ENCODE measurements at places on chromosomes 1 and 21.

GRCh38 chr1:54337928-54338327 lies 68.3 kb downstream of the SSBP3 start:
- peak overlapping the region; percentile 83 for H3K27ac ChIP-seq
- H3K4me1 ChIP-seq: peaks cover 71% of the 10 kb centered on the region
- no peaks in the 10 kb centered on the region for H3K27me3 ChIP-seq
- peaks cover 10% of the 10 kb centered on the region for H3K36me3 ChIP-seq
- DNase-seq: no peak
- H3K4me3 ChIP-seq: no peak overlapping the region

DNA sequence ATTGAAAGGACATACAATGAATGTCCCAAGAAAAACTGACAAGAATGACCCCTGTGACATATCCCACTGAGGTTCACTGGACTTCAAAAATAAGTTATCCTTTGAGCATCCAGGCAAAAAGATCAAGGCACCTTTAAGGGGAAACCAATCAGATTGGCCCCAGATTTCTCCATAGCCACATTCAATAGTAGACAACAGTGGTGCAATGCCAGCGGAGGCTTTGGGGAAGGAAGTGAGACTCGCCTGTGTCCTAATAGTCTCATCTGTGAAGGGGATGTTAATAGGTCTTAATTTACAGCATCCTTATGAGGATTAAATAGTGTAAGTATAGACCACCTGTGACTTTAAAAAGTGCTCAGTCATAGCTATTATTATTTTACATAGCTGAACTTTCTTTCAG lies 21.5 kb downstream of the RPL5 start:
- peaks cover 3% of the 10 kb centered on the region for H3K4me1 ChIP-seq
- DNase-seq: no peak
- no peak overlapping the region for H3K27ac ChIP-seq
- H3K27me3 ChIP-seq: no peaks in the 10 kb centered on the region
- H3K36me3 ChIP-seq: peaks cover 9% of the 10 kb centered on the region

GRCh38 chr1:186605762-186606350 lies 74.4 kb downstream of the PTGS2 start:
- no peaks in the 10 kb centered on the region for H3K4me1 ChIP-seq
- DNase-seq: no peak
- H3K36me3 ChIP-seq: no peaks in the 10 kb centered on the region
- no peak overlapping the region for H3K27ac ChIP-seq
- H3K4me3 ChIP-seq: no peak overlapping the region

- H3K4me1 ChIP-seq: peaks cover 21% of the 10 kb centered on the region
- peaks cover 85% of the 10 kb centered on the region for H3K36me3 ChIP-seq
- no peaks in the 10 kb centered on the region for H3K27me3 ChIP-seq
- peak overlapping the region; percentile 49 for H3K27ac ChIP-seq
Observed at GRCh38 chr1:52359676-52360594, 6.1 kb downstream of the CC2D1B start.

DNA sequence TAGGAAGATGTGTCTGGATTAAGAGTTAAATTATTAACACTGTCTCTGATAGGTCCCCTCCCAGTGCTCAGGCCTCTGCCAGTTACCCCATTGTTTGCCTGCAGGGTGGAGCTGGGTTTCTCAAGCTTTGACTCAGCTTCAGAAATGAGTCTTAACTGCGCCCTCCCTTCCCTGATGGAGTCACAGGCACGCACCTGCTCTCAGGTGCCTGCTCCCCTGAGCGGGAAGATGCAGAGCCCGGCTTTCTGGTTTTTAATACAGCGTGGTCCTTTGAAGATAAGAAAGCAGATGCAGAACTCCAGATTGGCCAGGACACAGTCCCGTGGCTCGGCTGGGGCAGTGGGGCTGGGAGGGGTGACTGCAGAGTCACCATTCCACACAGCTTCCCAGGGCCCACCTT lies 3.2 kb upstream of the SPRR4 start:
- no peaks in the 10 kb centered on the region for H3K36me3 ChIP-seq
- H3K27me3 ChIP-seq: peaks cover 34% of the 10 kb centered on the region
- H3K4me1 ChIP-seq: no peaks in the 10 kb centered on the region
- DNase-seq: no peak
- H3K27ac ChIP-seq: no peak overlapping the region

GRCh38 chr1:8381618-8382017 lies 63.7 kb downstream of the SLC45A1 start:
- peaks cover 52% of the 10 kb centered on the region for H3K4me1 ChIP-seq
- no peaks in the 10 kb centered on the region for H3K27me3 ChIP-seq
- no peak overlapping the region for H3K4me3 ChIP-seq
- H3K36me3 ChIP-seq: peaks cover 14% of the 10 kb centered on the region
- DNase-seq: no peak
- peak overlapping the region; percentile 32 for H3K27ac ChIP-seq

DNA sequence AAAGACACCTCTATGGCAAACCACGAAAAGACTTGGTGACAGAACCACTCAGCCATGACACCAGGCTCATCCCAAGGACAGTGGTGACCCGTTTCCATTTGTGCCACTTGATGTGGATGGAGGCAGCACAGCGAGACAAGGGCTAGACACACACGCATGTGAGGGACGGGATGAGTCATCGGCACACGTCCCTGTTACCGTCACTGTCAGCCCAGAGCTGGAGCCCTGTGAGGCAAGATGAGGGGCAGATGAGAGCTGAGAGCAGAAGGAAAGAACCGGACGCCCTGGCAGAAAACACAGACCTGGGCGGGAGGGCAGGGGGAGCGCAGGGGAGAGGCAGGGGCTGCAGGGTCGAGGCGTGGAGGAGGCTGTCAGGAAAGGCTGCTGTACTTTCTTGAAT lies 57.8 kb downstream of the SIK1 start:
- H3K27ac ChIP-seq: peak overlapping the region; percentile 53
- no peak overlapping the region for H3K4me3 ChIP-seq
- DNase-seq: no peak
- no peaks in the 10 kb centered on the region for H3K36me3 ChIP-seq
- no peaks in the 10 kb centered on the region for H3K4me1 ChIP-seq
- H3K27me3 ChIP-seq: no peaks in the 10 kb centered on the region

GRCh38 chr1:221517961-221518360 lies 223.9 kb downstream of the DUSP10 start:
- H3K36me3 ChIP-seq: peaks cover 2% of the 10 kb centered on the region
- no peak for DNase-seq
- H3K27ac ChIP-seq: no peak overlapping the region
- no peaks in the 10 kb centered on the region for H3K27me3 ChIP-seq
- H3K4me3 ChIP-seq: no peak overlapping the region
- peaks cover 21% of the 10 kb centered on the region for H3K4me1 ChIP-seq

DNA sequence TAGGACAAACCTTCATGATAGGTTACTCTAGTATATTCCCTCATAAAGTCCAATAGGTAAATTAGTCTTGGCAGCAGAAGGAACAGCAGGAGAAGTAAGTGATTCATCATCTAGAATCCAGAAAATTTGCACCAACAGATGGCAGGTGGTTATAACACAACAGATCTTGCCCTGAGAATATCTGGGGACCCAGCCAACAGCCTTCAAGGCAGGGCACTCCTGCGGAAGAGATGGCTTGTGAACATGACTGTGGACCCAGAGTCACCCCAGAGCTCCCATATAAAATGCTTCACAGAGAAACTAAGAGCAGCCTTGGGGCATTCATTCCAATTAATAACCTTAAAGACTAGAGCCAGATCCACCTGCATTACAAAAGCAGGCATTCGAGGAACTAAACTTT lies 7.9 kb upstream of the PLA2G2C start:
- no peak overlapping the region for H3K27ac ChIP-seq
- no peaks in the 10 kb centered on the region for H3K36me3 ChIP-seq
- H3K4me3 ChIP-seq: no peak overlapping the region
- H3K27me3 ChIP-seq: peaks cover 41% of the 10 kb centered on the region
- peaks cover 5% of the 10 kb centered on the region for H3K4me1 ChIP-seq

- DNase-seq: no peak
- H3K4me1 ChIP-seq: no peaks in the 10 kb centered on the region
- H3K4me3 ChIP-seq: no peak overlapping the region
- H3K36me3 ChIP-seq: no peaks in the 10 kb centered on the region
- H3K27me3 ChIP-seq: peaks cover 5% of the 10 kb centered on the region
- H3K27ac ChIP-seq: no peak overlapping the region
Observed at GRCh38 chr1:117967477-117967876, 37.9 kb downstream of the WDR3 start.

DNA sequence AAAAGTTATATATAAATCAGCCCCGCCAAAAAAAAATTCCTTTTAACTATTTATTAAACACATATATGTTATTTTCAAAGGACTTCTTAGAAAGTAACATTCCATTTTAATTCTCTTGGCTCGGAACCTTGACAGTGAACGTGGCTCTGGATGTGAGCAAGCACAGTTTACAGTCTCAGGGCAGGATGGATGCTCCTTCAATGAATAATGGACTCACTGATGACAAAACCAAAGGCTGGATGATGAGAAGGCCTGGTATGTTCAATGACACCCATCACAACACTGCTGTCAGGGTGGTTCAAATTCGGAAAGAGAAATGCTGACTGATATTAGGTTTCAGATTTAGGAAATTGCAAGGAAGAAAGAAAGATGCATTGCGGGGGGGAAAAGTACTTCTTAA lies 148.8 kb downstream of the SIPA1L2 start:
- H3K27me3 ChIP-seq: no peaks in the 10 kb centered on the region
- H3K36me3 ChIP-seq: peaks cover 4% of the 10 kb centered on the region
- no peak overlapping the region for H3K27ac ChIP-seq
- no peak overlapping the region for H3K4me3 ChIP-seq
- DNase-seq: no peak

DNA sequence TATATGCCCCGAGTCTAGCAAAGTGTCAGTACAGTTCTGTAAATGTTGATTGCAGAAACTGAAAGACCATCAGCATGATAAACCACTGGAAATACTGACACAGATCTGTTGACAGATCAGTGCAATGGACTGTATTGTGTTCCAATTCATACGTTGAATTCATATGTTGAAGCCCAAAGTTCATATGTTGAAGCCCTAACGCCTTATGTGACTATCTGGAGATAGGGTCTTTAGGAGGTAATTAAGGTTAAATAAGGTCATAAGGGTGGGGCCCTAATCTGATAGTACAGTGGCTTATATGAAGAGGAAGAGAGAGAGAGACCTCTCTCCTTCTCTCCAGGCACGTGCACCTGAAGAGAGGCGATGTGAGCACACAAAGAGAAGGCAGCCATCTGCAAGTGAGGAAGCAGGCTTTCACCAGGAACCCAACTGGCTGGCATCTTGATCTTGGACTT lies 144.7 kb downstream of the MRPL39 start:
- no peak for DNase-seq
- no peaks in the 10 kb centered on the region for H3K36me3 ChIP-seq
- H3K4me3 ChIP-seq: no peak overlapping the region
- H3K4me1 ChIP-seq: peaks cover under 1% of the 10 kb centered on the region
- H3K27me3 ChIP-seq: no peaks in the 10 kb centered on the region

DNA sequence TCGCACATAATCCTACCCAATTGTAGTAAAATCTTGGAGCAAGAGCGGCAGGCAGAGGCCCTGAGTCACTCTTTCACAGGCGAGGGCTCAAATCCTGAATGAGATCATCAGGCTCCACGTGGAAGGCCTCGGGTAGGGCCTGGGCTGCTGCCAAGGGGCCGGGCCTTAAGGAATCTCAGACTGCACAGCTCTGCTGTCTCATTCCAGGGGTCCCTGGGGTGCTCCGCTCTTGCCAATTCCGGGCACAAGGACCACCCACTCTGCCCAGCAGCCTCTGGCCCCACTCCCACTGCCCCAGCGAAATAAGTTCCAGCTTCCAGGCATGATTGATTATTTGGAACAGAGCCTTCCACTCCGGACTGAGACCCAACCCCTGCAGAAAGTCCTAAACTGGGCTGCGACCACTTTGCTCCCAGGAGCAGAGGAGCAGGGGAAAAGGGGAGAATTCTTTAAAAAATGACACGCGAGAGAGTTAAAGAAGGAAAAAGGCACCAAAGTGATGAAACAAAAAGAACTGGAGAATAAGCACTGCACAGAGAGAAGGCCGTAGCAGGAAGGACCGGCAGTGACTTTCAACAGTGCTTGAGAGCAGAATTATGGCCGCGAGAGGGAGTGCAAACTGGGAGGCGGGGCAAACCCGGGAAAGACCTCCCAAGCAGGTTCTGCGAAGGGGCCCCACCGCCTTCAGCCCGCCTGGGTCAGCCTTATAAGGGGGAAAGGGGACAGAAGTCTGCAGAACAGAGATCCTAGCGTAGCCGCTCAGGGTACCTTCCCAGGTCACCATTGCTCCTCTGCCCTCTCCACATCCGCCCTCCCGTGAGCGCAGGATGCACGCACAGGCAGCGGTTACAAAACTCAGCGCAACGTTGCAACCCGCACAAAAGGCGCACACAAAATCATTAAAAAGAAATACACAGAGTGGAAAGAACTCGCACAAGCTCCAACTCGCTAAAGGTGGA lies 2.0 kb downstream of the ADAMTS1 start:
- peaks cover 32% of the 10 kb centered on the region for H3K4me1 ChIP-seq
- peaks cover 55% of the 10 kb centered on the region for H3K27me3 ChIP-seq
- H3K27ac ChIP-seq: no peak overlapping the region
- H3K36me3 ChIP-seq: peaks cover 13% of the 10 kb centered on the region
- H3K4me3 ChIP-seq: peak overlapping the region; percentile 75

DNA sequence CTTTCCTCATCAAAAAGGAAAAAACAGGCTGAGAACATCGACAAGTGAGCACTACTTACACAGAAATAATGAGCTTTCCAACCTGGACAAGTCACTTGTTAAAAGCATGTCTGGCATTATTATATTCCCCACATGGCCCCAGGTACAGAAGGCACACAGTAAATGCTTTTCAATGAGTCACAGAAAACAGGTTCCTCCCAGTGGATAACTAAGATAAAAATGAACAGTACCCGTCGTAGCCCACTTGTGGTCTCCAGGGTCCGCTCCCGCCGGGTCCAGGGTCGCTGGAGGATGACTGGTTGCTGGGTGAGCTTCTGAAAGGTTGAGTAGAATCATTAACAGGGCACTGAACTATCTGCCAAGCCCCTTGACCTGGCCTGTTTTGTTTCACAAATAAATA lies 186.6 kb downstream of the SIPA1L2 start:
- DNase-seq: no peak
- H3K27ac ChIP-seq: no peak overlapping the region
- H3K4me3 ChIP-seq: no peak overlapping the region
- H3K36me3 ChIP-seq: peaks cover 3% of the 10 kb centered on the region
- no peaks in the 10 kb centered on the region for H3K27me3 ChIP-seq

- peaks cover 19% of the 10 kb centered on the region for H3K27me3 ChIP-seq
- H3K4me3 ChIP-seq: no peak overlapping the region
- H3K4me1 ChIP-seq: no peaks in the 10 kb centered on the region
- DNase-seq: no peak
- H3K36me3 ChIP-seq: no peaks in the 10 kb centered on the region
Observed at GRCh38 chr21:45318556-45319404, 31.1 kb upstream of the POFUT2 start.

GRCh38 chr1:219959540-219960203 lies 31.3 kb upstream of the SLC30A10 start:
- no peak overlapping the region for H3K4me3 ChIP-seq
- H3K36me3 ChIP-seq: no peaks in the 10 kb centered on the region
- DNase-seq: no peak
- no peaks in the 10 kb centered on the region for H3K4me1 ChIP-seq
- no peaks in the 10 kb centered on the region for H3K27me3 ChIP-seq
- H3K27ac ChIP-seq: no peak overlapping the region

Data from effector memory CD8-positive, alpha-beta T cell (primary cell).